ENCODE measurements at places on chromosomes 3 and 15.

DNA sequence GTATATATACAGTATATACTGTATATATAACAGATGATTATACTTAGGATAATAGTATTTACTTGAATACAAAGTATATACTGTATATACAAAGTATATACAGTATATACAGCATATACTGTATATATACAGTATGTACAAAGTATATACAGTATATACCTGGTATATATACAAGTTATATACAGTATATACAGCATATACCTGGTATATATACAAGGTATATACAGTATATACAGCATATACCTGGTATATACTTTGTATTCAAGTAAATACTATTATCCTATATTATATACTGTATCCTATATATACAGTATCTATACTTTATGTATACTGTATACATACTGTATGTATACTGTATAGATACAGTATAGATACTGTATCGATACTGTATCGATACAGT is 14.6 kb upstream of the CPOX start:
- no peak for DNase-seq

DNA sequence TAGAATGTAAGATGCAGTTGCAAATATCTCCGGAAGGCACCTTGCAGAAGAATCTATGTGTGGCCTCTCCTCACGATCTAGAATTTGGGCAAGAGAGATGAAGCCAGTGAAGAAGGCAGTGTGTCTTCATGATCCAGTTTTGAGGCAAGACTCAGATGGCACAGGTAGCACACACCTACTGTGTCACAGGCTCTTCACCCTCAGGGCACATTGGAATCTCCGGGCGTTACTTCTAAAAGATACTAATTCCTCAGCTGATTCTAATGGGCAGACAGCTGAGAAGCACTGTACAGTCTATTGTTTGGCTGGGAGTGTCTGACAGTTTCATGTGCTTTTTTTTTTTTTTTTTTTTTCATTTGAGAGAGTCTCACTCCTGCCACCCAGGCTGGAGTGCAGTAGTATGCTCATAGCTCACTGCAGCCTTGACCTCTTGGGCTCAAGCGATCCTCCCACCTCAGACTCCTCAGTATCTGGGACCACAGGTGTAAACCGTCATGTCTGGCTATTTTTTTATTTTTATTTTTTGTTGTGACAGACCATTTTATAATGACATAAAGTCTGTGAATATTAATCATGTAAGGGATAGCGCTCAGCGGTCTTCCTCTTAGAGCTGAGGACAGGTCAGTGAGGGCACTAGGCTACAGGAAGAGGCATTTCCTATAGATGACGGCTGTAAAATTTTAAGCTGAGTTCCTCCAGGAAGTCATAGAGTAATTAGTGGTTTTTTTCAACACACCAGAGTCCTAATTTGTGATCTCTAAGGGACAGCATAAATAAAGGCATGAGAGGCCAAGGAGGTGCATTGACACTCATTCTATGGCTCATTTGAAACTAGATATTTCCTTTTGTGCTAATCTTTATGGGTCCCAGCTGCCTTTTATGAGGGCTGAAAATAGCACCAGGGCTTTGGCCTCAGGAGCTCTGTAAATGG is 4.0 kb downstream of the C3orf52 start:
- DNase-seq, result no peak

- DNase-seq, result peak; percentile 62
Measured at GRCh38 chr3:99319450-99319849, 318.9 kb upstream of the COL8A1 start.

DNA sequence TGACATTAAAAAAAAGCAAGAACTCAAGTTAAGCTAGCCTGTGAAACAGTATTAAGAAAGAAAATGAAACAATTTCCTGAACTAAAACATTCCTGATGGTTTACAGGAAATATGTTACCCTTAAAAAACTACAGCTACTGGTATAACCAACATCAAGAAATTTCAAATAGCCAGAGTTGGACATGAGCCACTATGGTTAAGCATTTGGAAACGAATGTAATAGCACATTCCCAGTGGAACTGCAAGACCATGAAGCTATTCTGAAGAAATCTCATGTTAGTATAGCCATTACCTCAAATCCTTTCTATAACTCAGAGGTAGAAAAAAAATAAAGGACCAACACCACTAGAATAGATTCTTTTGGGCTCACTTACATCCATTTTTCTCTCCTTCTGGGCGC is 30.2 kb downstream of the CPNE4 start:
- DNase-seq, result peak; percentile 93

GRCh38 chr15:82159922-82160321 is 102.6 kb downstream of the EFL1 start:
- peak; percentile 100 for DNase-seq

- peak; percentile 87 for DNase-seq
Measured at GRCh38 chr3:99878005-99878404, 60.3 kb downstream of the CMSS1 start.

DNA sequence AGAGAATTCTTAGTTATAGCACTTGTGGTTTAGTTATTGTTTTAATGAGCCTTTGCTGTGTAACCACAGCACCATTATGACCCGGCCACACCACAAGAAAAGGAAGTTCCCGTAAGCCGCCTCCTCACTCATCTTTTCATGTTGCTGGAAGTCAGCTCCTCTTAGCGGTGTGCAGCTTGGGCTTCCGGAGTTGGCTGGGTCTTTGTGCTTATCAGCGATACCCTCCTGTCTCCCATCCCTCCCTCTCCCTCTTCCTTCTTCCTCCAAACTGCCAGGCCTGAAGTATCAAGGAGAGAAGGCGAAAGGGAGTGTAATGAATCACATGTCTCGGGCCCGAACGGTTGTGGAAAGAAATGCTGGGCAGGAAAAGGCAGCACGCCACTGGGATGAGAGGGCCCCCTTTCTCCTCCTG is 353.5 kb downstream of the MCTP2 start:
- peak; percentile 4 for DNase-seq

GRCh38 chr15:84599906-84600305 is 903 bp upstream of the ZSCAN2 start:
- DNase-seq, result no peak

DNA sequence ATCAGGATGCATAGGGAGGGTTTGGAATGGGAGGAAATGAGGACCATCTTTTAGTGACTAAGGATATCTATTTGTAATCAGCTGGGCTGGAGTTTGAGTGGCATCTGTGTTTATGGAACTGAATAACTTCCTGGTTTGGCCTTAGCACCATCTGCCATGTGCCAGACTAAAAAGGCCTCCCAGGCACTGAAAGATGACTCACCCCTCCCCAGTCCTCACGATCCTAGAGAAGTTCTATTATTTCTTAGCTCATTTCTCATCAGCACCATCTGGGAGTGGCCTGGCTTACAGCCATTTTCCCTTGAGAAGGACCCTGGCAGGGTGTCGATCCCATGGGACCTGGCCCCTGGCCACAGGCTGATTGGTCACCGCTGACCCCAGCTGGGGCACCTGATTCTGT is 23.9 kb upstream of the CTXND1 start:
- DNase-seq, result peak; percentile 41

DNA sequence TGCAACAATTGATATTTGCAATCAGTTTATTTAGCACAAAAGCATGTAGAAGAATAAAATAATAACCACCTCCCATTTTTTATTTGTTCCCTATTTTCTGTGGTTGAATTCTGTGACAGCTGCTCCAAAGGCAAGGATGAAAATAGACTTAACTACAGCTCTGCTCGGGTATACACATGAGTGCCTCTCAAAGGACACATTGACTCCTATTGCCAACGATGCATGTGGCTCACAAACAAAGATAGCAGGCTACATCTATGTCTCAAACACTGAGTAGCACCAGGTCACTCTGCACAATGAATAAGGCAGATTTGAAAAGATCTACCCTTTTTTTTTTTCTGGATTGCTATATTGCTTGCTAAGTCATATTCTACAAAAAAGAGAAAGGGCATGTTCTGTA is 612.9 kb downstream of the ROBO1 start:
- DNase-seq, result no peak

DNA sequence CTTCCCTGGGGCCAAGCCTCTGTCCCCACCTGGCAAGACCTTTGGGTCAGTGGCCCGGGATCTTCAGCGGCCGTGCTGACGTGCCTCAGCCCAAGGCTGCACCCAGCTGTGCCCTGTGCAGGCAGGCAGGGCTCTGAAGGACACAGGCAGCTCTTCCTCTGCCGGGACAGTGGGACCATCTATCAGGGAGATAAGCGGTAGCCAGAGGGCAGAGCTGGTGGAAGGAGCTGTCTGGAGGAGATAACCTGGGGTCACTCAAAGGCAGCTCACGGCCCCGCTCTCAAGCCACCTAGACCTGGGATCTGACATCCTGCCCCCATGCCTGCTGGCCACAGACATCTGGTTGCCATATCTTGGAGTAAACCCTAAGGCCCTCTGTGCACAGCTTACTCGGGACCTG is 27.3 kb downstream of the DUSP7 start:
- no peak for DNase-seq

DNA sequence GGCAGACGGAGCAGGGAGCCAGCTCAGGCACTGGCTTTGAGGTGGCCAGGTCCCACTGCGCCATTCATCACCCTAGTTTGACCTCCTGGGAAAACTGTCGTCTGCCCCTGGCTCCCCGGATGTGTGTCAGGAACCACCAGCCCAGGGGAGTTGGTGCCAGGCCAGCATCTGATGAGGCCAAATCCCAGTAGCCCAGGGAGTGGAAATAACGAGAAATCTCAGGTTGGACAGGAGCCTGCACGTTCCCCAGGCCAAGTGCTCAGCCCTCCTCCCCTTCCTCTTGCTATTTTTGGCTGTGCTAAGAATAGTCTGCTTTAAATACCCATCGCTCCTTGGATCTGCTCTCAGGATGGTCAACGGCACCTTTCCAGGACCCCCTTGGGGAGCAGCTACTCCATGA is 93.1 kb upstream of the RPL32 start:
- no peak for DNase-seq

DNA sequence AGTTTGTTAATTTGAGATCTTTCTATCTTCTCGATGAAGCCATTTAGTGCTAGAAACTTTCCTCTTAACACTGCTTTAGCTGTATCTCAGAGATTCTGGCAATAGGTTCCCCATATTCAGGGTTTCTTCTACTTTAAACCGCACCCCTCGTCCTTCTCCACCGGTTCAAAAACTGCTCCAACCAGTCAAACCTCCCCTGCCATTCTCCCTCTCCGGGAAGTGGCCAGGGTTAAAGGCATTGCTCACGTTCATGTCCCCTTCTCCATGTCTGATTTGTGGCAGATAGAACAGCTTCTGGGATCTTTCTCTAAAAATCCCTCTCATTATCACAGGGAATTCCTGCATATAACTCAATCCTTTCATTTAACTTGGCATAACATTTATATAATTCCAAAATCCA is 14.4 kb downstream of the ALDH1L1 start:
- no peak for DNase-seq

DNA sequence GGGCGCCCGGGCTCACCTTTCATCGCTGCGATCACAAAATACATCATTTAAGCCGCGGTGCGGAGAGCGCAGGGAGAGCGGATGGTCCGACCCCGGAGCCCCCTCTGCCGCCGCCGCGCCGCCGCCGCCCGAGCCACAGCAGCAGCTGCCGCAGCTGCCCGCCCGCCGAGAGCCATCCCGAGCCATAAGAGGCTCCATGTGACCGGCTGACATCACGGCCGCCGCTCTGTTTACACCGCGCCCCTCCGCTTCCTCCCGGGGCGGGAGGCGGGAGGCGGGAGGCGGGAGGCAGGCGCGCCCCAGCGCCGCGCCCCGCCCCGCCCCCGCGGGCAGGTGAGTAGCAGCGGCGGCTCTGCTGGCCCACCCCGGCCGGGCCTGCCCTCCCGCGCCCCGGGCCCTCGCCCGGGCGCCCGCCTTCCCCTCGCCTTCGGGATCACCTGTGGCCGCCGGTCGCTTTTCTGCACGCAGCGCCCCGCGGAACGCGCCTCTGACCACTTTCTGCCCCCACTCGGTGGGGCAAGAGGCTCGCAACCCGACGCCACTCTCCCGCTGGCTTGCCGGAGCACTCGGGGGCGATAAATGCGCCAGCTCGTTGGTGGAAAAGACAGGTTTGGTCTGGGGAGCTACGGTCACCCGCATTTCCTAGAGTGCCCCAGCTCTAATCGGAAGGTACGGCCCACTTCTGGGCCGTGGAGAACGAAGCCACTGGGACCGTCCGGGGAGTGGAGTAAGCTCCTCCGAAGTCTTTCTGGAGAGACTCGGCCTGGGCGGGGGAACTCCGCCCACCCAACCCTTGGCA is 113.6 kb upstream of the ICE2 start:
- peak; percentile 81 for DNase-seq

DNA sequence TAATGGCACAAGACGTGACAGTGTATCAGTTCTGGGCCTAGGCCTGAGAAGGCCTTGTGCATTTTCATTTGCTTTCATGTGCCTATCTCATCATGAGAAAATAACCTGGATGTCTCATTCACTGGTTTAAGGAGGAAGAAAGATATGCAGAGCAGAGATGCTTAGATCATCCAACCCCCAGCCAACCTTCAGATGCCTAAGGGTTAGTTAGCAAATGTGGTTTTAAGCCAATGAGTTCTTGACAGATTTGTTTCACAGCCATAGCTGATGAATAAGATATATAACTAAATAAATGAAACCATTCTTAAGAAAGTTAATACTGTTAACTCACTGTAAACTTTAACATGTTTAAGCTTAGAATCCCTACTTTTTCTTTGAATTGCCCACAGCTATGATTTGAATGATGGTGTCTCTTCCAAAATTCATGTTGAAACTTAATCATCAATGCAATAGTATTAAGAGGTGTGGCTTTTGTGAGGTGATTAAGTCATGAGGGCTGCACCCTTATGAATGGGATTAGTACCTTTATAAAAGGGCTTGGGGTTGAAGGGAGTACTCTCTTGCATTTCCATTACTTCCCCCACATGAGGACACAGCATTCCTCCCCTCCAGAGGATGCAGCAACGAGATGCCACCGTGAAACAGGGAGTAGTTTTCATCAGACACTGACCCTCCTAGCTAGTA is 324.6 kb upstream of the TBC1D5 start:
- DNase-seq, result no peak

GRCh38 chr3:146217324-146217723 is 33.6 kb downstream of the PLSCR4 start:
- DNase-seq, result peak; percentile 25

DNA sequence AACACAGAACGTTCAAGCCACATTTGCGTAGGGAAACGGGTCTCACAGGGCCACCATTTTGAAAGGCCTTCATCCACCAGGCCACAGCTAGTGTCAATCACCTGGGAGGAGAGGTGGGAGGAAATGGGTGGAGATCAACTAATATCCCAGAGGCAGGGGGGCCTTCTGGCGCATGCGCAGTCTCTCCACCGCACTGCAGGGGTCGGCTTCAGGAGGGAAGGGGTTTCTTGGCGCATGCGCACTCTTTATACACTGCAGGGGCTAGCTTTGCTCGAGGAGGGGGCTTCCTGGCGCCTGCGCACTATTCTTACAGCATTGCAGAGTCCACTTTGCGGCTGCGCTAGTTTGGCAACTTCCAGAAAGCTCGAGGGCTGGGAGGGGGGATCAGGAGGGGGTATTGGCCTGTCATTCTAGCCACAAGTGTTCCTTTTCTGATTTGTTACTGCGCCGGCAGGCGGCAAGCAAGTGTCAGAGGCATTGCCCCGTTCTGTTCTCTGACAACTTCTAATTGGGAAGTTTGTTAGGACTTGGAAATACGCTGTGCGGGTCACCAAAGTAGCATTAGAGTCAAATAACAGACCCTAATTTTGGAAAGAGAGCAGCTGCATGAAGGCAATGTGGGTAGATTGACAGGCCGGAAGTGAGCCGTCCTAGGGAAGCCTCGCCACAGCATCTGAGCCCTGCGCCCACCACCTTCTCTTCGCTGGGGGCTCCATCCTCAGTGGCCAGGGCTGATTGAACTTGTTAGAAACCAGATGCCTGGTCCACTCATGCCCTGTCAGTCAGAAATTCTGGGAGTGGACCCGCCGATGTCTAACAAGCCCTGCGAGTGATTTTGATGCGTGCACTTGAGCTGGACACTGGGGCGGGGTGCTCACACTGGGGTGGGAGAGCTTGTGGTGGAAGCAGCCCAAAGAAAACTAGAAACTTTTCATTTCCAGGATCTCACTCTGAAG is 173.5 kb upstream of the NDN start:
- no peak for DNase-seq
